ENCODE measurements at places on chromosomes 6 and 20.

DNA sequence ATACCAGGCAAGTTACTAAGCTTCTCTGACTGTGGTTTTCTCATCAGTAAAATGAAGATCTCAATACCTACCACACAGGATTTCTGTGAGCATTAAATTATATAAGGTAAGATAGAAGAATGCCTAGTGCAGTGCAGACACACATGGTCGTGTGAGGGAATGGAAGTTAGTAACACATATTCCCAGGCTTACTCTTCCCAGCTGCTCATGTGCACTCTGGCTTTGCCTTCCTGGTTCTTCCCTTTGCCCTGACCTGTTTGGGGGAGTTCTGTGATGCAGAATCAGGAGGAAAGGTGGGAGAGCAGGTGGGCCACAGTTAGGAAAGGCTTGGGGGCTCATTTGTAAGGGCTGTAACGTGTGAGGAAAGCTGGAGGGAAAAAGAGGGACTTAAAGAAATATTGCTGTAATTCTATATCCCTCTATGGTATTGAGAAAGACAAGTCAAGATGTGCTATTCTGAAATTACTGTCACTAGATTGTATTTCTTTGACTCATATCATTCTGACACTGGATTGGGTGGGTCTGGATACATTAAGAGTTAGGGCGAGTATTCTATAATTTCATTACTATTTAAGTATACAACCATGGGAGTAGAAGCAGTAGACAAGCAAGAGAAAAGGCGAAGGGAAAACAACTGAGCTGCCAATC is 47.7 kb downstream of the FYN start:
- DNase-seq: no peak

DNA sequence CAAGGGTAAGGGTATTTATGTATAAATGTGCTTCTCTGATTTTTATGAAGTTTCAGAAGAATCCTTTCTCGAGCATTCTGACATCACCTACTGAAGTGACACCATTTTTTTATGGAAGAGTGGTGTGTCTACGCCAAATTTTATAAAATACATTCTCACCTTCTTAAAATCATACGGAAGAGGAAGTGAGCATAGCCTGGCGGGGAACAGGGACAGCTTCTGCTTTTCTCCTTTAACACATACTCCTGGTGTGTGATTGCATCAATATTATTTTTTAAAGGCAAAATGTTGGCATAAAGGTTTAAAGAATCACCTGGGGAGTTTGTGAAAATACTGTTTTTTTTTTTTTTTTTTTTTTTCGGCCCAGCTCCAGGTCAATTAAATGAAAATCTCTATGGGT is 733.6 kb upstream of the MAN1A1 start:
- DNase-seq: no peak

DNA sequence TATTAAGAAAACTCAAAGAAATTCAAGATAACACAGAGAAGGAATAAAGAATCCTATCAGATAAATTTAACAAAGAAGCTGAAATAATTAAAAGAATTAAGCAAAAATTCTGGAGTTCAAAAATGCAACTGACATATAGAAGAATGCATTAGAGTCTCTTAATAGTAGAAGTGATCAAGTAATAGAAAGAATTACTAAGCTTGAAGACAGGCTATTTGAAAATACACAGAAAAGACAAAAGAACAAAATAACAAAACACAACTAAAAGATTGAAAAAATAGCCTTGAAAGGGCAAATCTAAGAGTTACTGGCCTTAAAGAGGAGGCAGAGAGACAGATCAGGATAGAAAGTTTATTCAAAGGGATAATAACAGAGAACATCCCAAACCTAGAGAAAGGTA is 12.1 kb downstream of the SNX14 start:
- DNase-seq: no peak

GRCh38 chr6:125640441-125641150 is 108.8 kb upstream of the HEY2 start:
- no peak for DNase-seq

DNA sequence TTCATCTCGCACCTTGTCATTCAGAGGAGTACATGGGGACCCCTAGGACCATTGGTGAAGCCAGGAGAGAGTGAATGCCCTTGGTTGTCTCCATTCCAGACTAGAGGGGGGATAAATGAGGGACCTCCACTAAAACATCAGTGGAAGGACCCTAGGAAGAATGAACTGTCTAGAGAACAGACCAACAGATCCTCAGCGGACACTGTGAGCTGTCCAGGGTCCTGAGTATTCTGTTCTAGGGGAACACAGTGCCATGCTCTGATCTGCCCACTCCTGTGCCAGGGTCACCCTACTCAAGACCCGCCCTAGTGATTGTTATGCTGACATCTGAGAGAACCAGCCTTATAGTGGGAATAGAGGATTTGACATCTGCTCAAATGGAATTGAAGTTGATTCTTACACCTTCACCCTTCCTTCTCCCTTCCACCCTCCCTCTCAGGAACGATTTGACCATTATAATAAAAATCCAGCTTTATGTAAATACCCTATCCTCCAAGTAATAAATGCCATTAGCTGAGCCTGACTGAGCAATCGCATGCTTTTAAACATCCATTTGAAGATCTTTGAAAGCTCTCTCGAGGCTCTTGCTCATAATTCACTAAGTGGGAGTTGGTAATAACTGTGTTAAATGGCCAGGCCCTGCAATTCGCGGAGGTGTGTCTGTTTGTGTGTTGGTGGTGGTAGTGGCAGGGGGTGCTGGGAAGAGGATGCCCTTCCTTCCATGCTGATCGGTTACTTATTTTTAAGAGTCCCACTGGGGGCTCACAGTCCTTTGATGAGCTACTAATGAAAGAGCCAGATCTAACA is 43.6 kb upstream of the SLC32A1 start:
- no peak for DNase-seq

GRCh38 chr20:60001108-60001507 is 42.9 kb downstream of the CDH26 start:
- DNase-seq: peak; percentile 63

DNA sequence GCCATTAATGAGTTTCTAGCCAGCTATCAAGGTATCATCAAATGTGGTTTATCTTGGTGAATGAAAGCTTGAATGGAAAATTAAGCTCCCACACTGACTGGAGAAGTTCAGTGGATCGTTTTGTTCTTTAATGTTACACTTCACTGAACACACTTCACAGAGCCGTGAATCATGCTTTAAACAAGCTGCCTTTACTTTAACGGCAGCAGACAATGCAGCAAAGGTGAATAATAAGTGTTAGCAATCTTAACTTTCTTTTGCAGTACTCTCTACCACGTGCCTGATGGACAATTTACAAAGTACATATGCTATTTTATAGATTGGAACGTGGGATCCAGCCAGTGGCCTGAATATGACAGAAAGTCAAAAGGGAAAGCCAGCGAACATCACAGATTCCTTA is 424.5 kb downstream of the GRIK2 start:
- no peak for DNase-seq

- no peak for DNase-seq
Measured at GRCh38 chr6:46651816-46652215, 802 bp downstream of the CYP39A1 start.

GRCh38 chr6:165484178-165484889 is 174.9 kb upstream of the C6orf118 start:
- no peak for DNase-seq

GRCh38 chr20:16846006-16846405 is 97.8 kb downstream of the OTOR start:
- DNase-seq: no peak

DNA sequence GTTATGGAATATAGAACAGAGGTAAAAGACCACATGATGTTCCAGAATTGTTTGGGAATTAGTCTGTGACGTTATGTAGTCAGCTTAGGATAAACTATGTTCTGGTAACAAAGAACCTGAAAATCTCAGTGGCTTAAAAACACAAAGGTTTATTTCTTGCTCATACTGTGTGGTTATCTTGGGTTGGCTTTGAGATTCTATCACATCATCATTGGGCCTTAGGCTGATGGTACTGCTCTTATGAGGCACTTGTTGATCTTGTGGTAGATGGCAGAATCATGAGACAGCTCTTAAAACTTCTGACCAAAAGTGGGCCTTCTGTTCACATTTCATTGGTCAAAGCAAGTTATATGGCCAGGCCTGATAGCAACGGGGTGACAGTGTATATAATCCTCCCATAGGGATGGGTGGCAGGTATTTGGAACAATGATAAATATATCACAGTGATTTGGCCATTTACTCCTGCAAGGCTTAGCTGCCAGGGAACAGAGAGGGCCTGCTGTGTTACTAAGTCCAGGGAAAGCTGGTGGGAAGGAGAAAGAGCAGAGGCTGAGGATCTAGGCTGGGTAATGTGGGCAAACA is 13.5 kb downstream of the DHX35 start:
- DNase-seq: no peak

DNA sequence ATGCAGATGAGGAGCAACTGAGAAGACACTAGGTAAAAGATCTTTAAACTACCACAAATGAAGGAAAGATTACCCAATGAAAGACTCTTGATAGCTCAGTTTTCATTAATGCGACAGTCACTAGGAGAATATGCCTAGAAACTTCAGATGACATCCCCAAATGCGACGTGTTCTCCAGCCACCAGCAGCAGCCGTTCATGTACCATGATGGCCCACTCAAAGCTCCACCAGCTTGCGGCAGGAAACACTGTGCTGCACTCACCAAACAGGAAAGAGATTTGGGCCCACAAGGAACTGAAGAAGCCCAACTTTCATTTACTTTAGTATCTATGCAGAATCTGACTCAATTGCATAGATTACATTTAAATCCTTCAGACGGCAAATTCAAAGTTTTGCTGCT is 7.5 kb downstream of the DIDO1 start:
- no peak for DNase-seq

GRCh38 chr20:58614984-58615760 is 35.9 kb upstream of the STX16 start:
- no peak for DNase-seq

DNA sequence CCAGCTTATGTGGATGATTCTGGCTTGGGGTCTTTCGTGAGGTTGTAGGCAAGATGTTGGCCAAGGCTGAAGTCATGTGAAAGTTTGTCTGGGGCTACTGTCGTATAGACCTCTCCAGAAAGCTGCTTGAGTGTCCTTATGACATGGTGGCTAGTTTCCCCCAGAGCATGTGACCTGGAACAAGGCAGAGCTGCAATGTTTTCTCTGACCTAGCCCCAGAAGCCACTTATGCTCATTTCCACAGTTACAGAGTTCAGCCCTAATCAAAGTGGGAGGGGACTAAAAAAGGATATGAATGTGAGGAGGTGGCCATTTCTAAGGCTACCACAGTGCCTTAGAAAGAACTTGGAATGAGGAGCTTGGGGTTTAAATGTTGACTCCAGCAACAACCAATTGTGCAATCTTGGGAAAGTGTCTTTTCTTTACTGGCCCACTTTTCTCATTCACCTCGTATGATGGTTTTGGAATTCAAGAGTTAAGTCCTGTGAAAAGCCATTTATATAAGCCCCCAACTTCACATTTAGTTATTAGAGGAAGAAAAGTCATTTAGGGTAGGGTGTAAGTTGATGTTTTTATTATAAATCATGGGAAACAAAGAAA is 5.9 kb upstream of the ASXL1 start:
- no peak for DNase-seq

DNA sequence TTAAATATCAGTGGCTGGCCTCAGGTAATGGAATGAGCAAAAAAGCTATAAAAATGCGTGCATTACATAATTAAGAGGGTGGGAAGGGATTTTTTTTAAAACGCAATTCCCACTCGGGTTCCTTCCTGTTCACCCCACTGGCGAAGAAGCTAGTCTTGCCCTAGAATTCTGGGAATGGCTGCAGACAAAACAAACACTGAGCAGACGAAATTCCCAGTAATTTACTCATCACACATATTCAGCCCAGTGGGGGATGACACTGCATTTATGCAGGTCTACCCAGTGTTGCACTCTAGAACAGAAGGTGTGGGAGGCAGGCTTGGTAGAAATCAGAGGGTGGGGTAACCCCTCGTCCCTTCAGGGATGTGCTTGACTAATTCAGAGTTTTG is 2695.0 kb upstream of the DEFB115 start:
- no peak for DNase-seq

DNA sequence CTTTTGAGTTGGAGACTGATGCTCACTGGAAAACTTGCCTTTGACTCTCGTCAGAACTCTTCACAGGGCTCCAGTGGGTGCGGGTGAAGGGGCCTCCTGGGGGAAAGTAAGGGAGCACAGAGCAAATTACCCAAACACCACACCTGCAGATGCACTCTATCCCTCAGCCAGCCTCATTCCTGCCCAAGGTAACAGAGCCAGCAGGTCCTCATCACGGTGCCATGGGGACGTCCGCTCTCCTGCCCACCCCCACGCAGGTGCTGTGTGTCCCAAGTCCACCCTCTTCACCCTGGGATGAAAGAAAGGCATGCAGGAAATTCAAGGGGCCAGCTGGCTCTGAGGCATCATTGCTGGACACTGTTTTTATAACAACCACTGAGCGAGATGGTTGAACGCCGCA is 269.0 kb downstream of the SMOC2 start:
- DNase-seq: no peak

- no peak for DNase-seq
Measured at GRCh38 chr6:33756211-33756954, 9.7 kb upstream of the IP6K3 start.

- no peak for DNase-seq
Measured at GRCh38 chr20:725491-725890, 42.8 kb downstream of the SLC52A3 start.

- DNase-seq: no peak
Measured at GRCh38 chr20:32538526-32538939, 46.6 kb downstream of the NOL4L start.

DNA sequence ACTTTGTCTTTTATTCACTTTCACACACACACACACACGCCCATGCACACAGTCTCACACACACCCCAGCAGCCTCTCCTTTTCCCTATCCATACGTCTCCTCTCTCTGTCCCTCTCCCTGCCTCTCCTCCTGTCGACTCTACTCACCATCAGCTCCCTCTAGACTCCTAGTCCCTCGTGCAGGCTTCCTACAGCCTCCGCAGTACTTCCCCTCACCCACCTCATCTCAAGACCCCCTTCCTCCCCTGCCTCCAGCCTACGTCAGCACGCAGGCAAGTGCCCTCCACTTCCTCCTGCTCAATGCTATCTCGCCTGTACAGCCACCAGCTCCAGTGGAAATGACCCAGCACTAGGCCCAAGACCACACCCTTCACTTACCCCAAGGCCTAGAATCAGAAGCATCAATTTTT is 820 bp upstream of the TREML2 start:
- no peak for DNase-seq

DNA sequence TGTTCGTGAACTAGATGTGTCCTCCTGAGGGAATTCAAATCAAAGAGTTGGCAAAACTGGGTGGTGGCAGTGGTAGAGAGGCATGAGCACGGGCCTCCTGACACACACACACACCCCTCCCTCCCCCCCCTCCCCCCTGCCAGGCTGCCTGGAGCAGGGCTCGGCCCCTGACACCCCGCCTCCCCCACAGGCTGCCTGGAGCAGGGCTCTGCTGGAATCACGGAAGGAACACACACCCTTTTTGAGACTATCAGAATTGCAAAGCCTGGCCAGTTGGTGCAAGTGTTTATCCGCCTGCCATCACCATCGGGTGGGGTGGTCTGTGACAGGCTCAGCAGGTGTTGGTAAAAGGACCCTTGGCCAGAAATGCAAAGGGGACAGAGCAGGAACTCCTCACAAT is 59.0 kb downstream of the FAM120B start:
- no peak for DNase-seq

- no peak for DNase-seq
Measured at GRCh38 chr6:8810325-8810724, 375.0 kb upstream of the SLC35B3 start.

GRCh38 chr6:25732468-25733198 is 21.9 kb upstream of the SLC17A4 start:
- DNase-seq: no peak

Data from NCI-H1417 treated with DMSO at 0.1 percent for 48 hours (cell line).